Neural crest cell (in vitro differentiated cells): ENCODE measurements at places on chromosomes 13 and 19. TPM values are rescaled to one million over a fixed set of nuclear protein-coding genes. Genes with fewer than 3 reads are reported as not detected.

DNA sequence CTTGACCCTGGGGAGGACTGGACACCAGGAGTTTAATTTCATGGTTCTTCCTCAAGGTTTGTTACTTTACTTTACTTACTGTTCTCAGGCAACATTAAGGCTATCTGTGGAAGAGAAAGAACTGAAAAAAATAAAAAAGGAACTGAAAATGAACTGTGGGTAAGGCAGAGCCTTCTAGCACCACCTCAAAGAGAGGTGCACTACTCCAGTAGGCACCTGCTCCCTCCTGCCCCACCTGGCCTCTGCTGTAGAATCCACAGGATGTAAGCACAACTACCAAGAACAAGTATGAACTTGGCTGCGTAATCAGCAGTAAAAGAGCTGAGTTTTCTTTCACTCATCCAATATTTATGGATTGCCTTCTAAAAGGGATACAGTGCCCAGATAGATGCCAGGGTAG lies 12.2 kb downstream of the ZNF112 start:
- H3K27ac ChIP-seq: no peak overlapping the region
- H3K4me3 ChIP-seq: no peak overlapping the region
- DNase-seq: no peak

- H3K27me3 ChIP-seq: no peaks in the 10 kb centered on the region
- H3K27ac ChIP-seq: no peak overlapping the region
- no peaks in the 10 kb centered on the region for H3K36me3 ChIP-seq
- no peak overlapping the region for H3K4me3 ChIP-seq
These were observed 1687.5 kb downstream of the EFNB2 start for GRCh38 chr13:104847922-104848321.

GRCh38 chr13:91868351-91868750 lies 469.9 kb downstream of the GPC5 start:
- H3K4me1 ChIP-seq: no peaks in the 10 kb centered on the region
- no peak for DNase-seq
- H3K27me3 ChIP-seq: peaks cover 2% of the 10 kb centered on the region
- H3K4me3 ChIP-seq: no peak overlapping the region
- no peaks in the 10 kb centered on the region for H3K36me3 ChIP-seq
- H3K27ac ChIP-seq: no peak overlapping the region

DNA sequence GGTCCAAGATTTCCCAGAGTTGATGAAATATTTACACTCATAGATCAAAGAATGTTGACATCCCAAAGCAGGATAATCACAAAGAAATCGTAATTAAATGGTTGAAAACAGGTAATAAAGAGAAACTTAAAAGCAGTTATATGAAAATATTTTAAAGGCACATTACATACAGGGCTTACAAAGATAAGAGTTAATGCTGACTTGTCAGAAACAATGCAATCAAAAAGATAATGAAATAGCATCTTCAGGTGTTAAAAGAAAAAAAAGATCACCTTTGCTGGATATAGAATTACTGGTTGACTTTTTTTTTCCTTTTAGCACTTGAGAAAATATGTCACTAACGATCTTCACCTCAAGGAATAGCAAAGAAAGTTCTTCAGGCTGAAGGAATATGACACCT lies 48.8 kb downstream of the KCTD15 start:
- no peak overlapping the region for H3K4me3 ChIP-seq
- H3K4me1 ChIP-seq: no peaks in the 10 kb centered on the region
- no peak overlapping the region for H3K27ac ChIP-seq
- no peaks in the 10 kb centered on the region for H3K27me3 ChIP-seq

DNA sequence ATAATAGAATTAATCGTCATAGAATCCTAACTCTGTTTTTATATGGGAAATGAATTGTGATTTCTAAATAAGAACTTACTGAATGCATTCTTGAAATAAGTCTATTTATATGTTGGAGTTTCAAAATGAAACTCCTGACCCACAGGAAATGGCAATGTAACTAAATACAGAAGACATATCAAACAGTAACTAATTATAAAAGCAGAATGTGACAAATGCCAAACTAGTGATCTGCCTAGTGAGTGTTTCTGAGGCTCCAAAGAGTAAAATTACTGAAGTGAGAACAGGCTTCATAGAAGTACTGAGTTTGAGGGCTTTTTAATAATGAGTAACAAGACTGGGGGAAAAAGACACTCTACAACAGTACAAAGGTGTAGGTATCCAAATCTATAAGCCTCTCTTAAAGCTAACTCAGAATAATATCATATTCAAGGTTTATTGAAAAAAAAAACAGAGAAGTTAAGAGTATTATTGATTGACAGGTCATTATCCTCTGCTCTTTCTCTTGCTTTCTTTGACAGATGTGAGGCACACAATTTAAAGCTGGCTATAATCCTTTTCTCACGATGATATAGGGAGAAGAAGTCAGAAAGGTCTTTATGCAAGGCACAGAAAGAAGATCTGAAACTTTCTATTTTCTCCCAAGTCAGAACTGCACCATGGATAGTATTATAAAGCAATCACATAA lies 17.4 kb upstream of the ATXN8OS start:
- no peak overlapping the region for H3K27ac ChIP-seq

- peaks cover 2% of the 10 kb centered on the region for H3K27me3 ChIP-seq
- H3K4me3 ChIP-seq: no peak overlapping the region
- DNase-seq: no peak
- H3K27ac ChIP-seq: no peak overlapping the region
These were observed 66.3 kb downstream of the KCTD15 start for GRCh38 chr19:33862981-33863380.

DNA sequence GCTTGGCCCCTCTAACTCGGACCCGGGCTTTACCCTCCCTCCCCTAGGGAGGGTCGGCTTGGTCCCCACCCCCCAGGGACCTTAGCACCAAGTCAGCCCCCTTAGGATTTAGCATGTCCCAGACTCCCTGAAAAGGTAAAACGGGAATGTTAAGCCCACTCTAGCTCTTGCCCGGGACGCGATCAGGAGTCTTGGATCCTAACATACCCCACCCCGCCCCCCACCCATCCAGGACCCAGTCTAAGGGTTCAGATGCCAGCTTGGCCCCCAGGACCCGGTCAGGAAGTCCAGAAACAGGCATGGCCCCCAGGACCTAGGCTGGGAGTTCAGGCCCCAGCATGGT lies 437 bp downstream of the EPOR start:
- H3K27ac ChIP-seq: no peak overlapping the region
- H3K36me3 ChIP-seq: no peaks in the 10 kb centered on the region
- DNase-seq: no peak
- H3K4me3 ChIP-seq: no peak overlapping the region
- H3K27me3 ChIP-seq: peaks cover 39% of the 10 kb centered on the region

DNA sequence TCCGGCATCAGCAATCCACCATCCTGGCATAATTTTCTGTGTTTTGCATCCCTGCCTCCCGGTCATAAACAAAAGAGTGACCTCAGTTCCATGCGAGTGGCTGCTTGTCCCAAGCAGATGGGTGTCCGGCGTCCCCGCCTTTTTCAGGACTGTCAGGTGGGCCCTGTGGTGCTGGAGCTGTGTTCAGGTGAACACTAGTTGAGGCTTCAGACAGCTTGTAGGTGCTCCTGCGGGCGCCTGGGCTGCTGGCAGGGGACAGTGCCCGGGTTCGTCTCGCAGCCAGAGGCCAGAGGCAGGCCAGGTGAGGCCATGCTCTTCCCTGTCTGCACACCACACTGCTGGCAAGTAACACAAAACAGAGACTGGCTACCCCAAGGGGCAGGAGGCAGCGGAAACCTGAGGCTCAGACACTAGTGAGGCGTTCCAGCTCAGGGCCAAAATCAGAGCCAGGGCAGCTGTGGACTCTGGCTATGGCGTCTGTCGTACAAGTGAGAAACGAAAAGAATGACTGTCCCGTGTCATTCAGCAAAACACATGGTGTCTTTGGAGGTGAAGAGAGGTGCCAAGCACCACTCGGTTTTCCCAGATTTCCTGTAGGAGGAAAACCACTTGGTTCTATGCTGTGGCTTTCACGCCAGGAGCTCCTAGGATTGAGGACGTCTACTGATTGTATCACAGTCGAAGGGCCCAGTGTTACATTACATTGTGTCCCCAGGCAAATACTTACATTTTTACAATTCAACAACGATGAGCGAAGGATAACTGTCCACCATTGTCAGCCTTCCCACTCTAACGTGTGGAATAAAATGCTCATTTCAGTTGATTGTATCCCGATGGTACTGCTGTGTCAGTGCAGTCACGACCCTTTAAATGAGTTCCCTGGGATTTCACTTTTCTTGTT lies 104.0 kb downstream of the ATP11A start:
- peaks cover 11% of the 10 kb centered on the region for H3K4me1 ChIP-seq
- H3K4me3 ChIP-seq: no peak overlapping the region
- peaks cover 42% of the 10 kb centered on the region for H3K36me3 ChIP-seq
- H3K27me3 ChIP-seq: no peaks in the 10 kb centered on the region
- DNase-seq: no peak

- H3K36me3 ChIP-seq: no peaks in the 10 kb centered on the region
- no peak overlapping the region for H3K4me3 ChIP-seq
- H3K27ac ChIP-seq: no peak overlapping the region
- no peak for DNase-seq
These were observed 15.8 kb downstream of the ACTN4 start for GRCh38 chr19:38663156-38663651.

GRCh38 chr13:109166804-109167203 lies 537.4 kb downstream of the MYO16 start:
- no peaks in the 10 kb centered on the region for H3K36me3 ChIP-seq
- H3K27me3 ChIP-seq: no peaks in the 10 kb centered on the region
- peaks cover 12% of the 10 kb centered on the region for H3K4me1 ChIP-seq
- DNase-seq: no peak
- H3K4me3 ChIP-seq: no peak overlapping the region

- H3K4me1 ChIP-seq: peaks cover 26% of the 10 kb centered on the region
- H3K4me3 ChIP-seq: no peak overlapping the region
- no peaks in the 10 kb centered on the region for H3K27me3 ChIP-seq
- peaks cover 13% of the 10 kb centered on the region for H3K36me3 ChIP-seq
- DNase-seq: no peak
These were observed 66.0 kb downstream of the PCCA start for GRCh38 chr13:100154842-100155416.

DNA sequence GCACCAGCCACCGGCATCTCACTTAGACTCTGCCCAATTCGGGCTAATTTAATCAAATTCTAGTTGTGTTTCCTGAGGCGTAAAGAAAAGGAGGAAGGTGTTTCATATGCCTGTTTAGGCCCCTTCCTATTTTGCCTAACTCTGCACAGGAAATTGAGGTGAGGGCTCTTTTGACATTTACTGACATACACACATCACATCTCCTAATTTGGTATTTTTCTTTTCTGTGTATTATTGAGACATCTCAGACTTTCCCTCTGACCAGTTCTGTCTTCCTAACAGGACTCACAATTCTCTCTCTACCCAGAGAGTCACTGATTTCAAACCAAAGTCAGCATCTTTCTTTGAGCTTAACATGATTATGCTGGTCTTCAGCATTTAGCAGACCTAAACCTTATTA lies 7.9 kb downstream of the CEACAM3 start:
- no peak overlapping the region for H3K27ac ChIP-seq
- no peaks in the 10 kb centered on the region for H3K4me1 ChIP-seq
- H3K36me3 ChIP-seq: no peaks in the 10 kb centered on the region
- peaks cover 68% of the 10 kb centered on the region for H3K27me3 ChIP-seq
- no peak for DNase-seq

DNA sequence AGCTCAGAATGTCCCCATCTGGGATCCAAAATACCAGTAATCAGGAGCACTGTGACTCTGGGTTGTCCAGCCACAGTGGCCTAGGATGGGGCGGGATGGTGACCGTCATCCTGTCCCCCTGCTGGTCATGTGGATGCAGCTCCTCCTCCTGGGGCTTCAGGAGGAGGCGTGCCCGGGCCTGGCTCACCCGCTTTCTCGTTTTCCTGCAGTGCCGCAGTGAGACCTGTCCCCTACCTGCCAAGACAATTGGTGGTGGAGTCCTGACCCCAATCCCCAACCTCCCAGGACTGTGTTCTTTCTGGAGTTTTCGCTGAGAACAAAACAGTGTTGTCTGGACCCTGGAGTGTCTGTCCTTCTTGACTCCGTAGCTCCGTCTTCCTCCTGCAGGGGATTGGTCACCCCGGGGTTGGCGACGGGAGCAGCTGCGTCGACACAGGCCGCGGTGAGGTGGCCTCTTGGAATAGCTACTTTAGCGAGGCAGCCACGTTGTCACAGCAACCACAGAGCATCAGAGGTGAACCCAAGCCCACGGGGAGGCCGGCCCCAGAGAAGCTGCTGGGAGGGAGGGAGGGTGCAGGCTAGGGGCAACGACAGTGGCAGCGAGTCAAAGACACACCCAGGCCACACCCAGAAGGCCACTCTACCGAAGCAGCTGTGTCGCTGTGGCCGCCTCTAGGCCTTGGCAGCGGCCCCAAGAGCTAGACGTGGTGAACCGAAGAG lies 10.2 kb upstream of the EMC10 start:
- peak overlapping the region; percentile 75 for H3K27ac ChIP-seq
- no peaks in the 10 kb centered on the region for H3K36me3 ChIP-seq
- H3K4me1 ChIP-seq: peaks cover 24% of the 10 kb centered on the region
- H3K4me3 ChIP-seq: no peak overlapping the region
- peaks cover 1% of the 10 kb centered on the region for H3K27me3 ChIP-seq

GRCh38 chr13:41767801-41768200 lies 193.1 kb downstream of the VWA8 start:
- no peak for DNase-seq
- no peak overlapping the region for H3K27ac ChIP-seq
- no peaks in the 10 kb centered on the region for H3K36me3 ChIP-seq
- H3K4me3 ChIP-seq: no peak overlapping the region

DNA sequence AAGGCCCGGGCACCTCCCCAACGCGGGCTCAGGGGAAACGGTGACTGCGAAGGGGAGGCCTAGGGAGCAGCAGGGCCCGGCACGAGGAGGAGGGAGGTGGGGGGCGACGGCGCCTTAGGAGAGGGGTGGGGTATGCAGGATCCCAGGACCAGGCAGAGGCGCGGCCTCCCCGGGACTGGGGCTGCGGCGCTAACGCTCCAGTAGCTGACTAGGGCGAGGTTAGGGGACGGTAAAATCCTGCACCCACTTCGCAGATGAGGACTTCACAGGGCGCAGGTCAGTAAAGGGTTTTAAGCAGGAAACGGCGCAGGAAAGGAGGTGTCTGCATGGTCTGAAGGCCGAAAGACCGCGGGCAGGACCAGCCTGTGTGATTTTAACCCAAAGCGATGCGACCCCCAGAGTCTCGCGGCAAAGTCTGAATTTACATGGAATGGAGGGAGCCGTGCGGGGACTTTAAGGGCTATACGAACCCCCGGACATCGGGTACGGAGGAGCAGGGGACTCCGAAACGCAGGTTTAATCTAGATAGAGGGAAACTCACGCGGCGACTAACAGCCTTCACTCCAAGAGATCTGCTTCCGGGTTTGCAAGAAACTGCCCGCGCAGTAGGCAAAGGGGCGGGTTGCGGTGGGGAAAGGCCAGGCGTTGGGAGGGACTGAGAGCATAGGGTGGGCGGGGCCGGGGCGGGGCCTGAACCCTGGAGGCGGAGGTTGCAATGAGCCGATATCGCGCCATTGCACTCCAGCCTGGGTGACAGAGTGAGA lies at the start of gene ZNF665:
Gene ZNF665, minus strand, starts transcription at position 588 of the 764 bp plus-strand sequence. CDS start 10,460 bp downstream, outside the sequence.
- H3K4me3 ChIP-seq: peak within 1 kb of the TSS; percentile 99
- H3K36me3 ChIP-seq: peaks cover 40% of the 10 kb centered on the region
- peaks cover 37% of the 10 kb centered on the region for H3K4me1 ChIP-seq
- peak; percentile 67 for DNase-seq
- H3K27ac ChIP-seq: peak within 1 kb of the TSS; percentile 91

CEACAM7 gene
- total RNA-seq: not detected in 2 replicates

CABP5 gene
- total RNA-seq: not detected in 2 replicates

KIR2DL1 gene
- not detected in 2 replicates for total RNA-seq

BICRA gene
- 28.5 and 28.9 TPM in 2 replicates for total RNA-seq

ZNF799 gene
- total RNA-seq: 4.6 and 4.8 TPM in 2 replicates

ZNF418 gene
- total RNA-seq: 21.7 and 30.4 TPM in 2 replicates

CCDC169 gene
- 1.7 and 3.5 TPM in 2 replicates for total RNA-seq

GRK1 gene
- 0.77 and 1.5 TPM in 2 replicates for total RNA-seq

ANGPTL4 gene
- total RNA-seq: not detected in 2 replicates

CARM1 gene
- total RNA-seq: 99.6 and 106 TPM in 2 replicates

ZIC5 gene
- total RNA-seq: 6.3 and 6.7 TPM in 2 replicates

ZFP14 gene
- 10.6 and 12.3 TPM in 2 replicates for total RNA-seq
